ENCODE measurements at places on chromosomes 16 and 17.

- no peak for DNase-seq
Measured at GRCh38 chr16:84718-85406, 6.8 kb downstream of the MPG start.

DNA sequence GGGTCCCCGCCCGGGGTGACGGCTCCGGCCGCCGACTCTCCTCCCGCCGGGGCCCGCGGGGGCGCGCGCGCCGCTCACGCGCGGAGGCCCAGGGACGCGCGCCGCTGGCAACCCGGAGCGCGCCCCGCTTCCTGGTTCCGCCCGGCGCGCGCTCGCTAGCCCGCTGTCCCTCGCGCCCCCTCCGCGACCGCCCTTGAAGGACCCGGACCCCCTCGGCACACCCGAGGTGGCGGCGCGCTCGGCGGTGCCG lies at the start of gene STAT5B:
Gene STAT5B, minus strand, starts transcription at position 33 of the 250 bp plus-strand sequence. CDS start 44,264 bp downstream, outside the sequence.
- DNase-seq: peak; percentile 85

DNA sequence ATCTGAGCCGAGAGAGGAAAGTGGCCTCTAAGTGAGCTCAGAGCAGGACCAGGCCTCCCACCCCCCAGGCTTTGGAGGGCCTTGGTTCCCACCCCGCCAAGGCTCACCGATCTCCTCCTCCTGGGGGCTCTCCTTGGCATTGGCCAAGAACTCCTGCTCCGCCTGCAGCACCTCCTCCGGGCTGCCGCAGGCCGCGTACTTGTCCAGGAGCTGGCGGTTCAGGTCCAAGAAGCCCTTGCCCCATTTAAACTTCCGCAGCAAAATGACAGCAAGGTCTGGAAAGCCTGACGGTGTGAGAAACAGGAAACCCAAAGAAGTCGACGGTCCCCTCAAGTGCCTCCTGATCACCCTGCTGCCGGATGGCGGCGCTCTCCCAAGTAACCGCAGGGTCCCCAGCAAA lies 1.7 kb downstream of the TSR3 start:
- no peak for DNase-seq

GRCh38 chr16:29256501-29256981 lies 150.0 kb downstream of the NPIPB11 start:
- DNase-seq: peak; percentile 37

DNA sequence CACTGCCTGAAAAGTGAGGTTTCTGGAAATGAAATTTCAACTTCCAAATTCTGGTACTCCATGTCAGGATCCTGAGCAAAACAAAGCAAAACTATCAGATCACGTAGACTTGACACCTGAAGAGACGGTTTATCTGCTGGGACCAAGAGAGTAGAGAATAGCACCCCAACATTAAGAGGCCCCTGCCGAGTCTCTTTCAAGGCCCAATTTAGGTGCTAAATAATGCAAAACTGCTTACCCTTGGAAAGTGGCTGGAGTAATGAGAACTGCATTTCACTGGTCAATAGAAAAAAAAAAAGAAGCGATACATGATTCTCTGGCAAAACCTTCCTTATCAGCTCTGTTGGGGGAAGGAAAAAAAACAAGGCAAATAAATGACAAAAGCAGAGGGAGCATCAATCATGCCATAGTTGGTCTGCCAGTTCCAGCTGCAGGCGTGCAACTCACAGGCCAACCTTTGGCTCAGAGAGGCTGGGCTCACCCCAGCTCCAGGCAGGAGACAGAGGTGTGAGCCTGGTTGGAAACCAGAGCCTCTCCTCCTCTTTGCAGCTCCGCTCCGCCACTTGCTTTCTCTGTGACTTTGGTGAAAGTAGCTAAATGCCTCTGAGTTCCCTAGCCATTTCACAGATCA lies 595.2 kb downstream of the TOX3 start:
- peak; percentile 64 for DNase-seq

DNA sequence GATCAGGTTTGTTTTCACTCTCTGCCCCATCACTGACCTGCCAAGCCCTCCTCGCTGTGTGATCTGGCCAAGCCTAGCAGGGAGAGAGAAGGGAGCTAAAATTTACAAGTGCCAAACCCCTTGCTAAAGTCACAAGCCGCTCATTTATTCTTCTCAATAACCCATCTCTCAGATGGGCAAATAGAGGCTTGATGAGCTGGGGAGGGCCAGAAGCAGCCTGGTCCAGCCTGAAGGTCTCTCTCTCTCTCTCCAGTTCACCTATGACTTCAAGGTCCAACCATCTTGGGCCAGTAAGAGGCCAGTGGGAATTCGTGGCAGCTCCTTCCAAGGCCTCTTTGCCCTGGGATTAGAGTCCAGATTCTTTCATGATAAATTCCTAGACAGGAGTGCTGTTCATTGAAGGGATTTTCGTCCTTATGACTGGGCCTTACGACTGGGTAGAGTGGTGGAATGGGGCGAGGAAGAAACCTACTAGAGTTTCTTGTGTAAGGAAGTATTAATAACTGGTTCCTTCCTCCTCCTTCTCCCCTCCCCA lies 3.4 kb downstream of the CA7 start:
- no peak for DNase-seq

DNA sequence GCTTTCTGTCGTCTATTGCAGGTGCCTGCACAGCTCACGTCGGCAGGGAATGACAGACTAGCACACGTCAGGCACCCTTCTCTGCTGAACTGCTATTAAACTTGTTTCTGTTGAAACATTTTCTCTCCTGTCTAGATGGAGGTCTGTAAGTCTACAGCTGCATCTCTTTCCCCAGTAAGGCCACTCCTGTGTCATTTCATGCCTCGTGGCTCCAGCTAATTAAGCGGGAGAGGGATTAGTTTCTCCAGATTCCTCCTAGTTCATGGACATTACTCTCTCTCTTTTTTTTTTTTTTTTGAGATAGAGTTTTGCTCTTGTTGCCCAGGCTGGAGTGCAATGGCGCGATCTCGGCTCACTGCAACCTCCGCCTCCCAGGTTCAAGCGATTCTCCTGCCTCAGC lies 54.5 kb downstream of the FOXK2 start:
- DNase-seq: no peak

GRCh38 chr17:5035315-5035714 lies at the start of gene SLC52A1:
Gene SLC52A1, minus strand, starts transcription at chr17:5035426. Its CDS starts 820 bp downstream, at chr17:5034606.
- peak; percentile 64 for DNase-seq

- no peak for DNase-seq
Measured at GRCh38 chr16:3113765-3114479, 1.5 kb downstream of the ZNF205 start.

DNA sequence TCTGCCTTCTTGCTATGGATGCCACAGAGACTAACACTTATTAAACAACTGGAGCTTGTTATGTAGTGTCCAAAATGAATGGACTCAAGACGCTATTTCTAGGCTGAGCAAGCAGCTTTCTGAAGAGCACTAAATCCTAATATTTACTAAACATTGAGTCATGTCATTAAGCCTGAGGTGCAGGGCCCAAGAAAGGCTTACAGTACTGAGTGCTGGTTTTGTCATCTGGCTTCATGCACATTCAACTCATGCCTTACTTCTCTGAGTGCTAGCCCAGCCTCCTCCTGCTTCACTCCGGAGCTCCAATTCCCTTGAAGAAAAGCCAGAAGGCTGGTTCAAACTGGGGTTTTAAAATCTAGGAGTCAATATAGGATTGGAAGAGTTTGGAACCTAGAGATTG lies 363.3 kb upstream of the CDH5 start:
- DNase-seq: no peak

- peak; percentile 42 for DNase-seq
Measured at GRCh38 chr17:37067555-37068111, 118.9 kb downstream of the AATF start.

DNA sequence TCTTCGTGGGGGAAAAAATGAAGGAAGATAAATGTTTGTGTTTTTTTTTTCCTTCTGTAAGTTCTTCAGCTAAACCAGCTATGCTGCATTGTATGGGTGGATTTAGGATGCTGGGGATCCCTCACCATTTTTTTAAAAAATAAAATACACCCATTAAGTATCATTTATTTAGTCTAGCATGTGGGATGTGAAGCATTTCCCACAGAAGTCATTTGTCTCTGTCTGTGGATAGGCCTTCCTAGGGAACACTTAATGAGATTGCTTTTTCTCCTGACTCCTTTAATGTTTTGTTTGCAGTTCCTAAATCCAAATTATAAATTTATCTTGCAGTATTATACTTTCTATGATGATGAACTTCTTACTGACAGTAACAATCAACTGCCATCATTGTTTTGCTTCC lies 146.7 kb downstream of the PPM1E start:
- DNase-seq: no peak

DNA sequence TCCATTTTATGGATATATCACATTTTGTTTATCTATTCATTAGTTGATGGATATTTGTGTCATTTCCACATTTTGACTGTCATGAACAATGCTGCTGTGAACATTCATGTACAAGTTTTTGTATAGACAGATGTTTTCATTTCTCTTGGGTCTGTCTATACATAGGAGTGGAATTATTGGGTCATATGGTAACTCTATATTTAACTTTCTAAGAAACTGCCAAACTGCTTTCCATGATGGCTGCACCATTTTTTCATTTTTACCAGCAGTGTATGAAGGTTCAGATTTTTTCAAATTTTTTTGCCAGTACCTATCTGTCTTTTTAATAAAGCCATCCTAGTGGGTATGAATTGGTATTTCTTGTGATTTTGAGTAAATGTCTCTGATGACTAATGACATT lies 15.5 kb downstream of the NFAT5 start:
- DNase-seq: no peak

GRCh38 chr17:80475910-80476876 lies at the start of gene NPTX1:
Gene NPTX1, minus strand, starts transcription at chr17:80476607. Its CDS starts 161 bp downstream, at chr17:80476446.
- peak; percentile 49 for DNase-seq

- DNase-seq: no peak
Measured at GRCh38 chr16:12767897-12768296, 35.8 kb downstream of the CPPED1 start.

GRCh38 chr16:50351116-50351515 lies 17.7 kb downstream of the BRD7 start:
- no peak for DNase-seq

DNA sequence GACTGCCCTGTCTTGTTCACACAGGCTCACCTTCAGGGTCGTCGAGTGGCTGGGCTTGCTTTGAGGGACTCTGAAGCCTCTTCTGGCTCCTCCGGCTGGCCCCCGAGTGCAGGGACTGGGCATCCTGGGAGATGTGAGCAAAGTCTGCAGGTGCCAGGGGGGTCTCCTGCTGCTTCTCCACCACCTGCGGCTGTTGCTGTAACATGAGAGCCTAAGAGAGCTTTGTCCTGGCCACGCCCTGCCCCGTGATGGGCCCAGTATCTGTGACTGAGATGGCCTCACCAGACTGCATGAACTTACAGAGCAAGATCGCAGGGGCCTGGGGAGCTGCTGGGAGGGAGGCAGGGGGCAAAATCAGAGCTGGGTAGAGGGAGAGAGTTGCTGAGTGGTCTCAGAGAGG lies 12.5 kb downstream of the ERN2 start:
- peak; percentile 74 for DNase-seq

DNA sequence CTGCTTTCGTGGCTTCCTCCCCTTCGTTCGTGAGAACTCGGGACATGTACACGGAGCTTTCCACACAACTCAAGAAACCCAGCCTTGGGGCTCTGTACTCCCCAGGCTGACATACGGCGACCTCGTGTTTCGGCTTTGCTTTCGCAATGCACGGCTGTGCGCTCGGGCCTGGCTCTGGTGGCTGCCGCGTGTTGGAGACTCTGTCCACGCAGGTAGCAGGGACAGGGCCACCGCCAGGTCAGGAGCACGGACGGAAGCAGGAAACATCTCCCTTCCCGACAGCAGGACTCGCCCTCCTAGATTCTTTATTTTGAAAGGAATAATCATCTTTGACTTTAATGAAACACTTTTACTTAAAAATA lies 17.3 kb downstream of the UTS2R start:
- DNase-seq: no peak

GRCh38 chr17:67509390-67510287 lies 132.6 kb downstream of the PITPNC1 start:
- DNase-seq: no peak

DNA sequence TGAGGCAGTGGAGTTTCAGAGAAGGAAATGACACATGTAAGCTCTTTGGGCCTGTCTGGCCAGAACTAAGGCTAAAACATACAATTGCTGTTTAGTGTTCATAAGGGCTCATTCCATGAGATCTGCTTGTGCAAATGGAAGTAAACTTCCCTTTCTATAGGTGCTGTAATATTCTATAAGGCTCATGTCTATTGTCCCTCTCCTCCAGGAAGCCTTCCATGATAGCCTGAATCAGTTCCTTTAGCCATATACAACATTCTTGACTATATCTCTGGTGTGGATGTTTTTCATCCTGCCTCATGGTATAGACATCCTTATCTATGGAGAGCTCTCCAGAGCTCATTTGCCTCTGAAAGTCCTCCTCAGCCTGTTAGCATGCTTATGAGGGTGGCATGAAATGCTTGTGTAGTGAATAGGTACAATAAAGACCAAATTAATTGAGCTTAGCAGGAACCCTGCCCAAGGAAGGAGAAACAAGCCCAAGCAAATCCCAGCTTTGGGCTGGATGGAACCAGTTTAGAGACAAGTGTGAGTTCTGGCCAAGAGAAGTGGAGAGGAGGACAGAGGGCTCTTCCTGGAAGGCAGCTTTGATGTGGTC lies 1.6 kb upstream of the ETV4 start:
- DNase-seq: no peak

DNA sequence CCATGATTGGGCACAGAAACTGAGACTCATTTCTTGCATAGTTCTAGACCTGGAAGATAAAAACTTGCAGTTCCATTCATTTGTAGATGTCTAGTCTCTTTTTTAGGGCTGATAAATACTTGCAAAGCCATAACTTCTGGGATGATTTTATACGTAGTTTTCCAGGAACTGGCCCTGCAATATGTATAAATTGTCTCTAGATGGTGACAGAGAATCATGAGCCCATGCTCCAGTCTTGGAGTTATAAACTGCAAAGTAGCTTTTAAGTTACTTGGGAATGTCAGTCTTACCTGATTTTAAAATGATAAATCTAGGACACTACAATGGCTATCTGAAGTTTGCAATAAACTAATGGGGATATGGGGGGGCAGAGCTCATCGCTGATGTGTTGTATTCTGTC lies 3.0 kb upstream of the ADAMTS18 start:
- DNase-seq: peak; percentile 57

DNA sequence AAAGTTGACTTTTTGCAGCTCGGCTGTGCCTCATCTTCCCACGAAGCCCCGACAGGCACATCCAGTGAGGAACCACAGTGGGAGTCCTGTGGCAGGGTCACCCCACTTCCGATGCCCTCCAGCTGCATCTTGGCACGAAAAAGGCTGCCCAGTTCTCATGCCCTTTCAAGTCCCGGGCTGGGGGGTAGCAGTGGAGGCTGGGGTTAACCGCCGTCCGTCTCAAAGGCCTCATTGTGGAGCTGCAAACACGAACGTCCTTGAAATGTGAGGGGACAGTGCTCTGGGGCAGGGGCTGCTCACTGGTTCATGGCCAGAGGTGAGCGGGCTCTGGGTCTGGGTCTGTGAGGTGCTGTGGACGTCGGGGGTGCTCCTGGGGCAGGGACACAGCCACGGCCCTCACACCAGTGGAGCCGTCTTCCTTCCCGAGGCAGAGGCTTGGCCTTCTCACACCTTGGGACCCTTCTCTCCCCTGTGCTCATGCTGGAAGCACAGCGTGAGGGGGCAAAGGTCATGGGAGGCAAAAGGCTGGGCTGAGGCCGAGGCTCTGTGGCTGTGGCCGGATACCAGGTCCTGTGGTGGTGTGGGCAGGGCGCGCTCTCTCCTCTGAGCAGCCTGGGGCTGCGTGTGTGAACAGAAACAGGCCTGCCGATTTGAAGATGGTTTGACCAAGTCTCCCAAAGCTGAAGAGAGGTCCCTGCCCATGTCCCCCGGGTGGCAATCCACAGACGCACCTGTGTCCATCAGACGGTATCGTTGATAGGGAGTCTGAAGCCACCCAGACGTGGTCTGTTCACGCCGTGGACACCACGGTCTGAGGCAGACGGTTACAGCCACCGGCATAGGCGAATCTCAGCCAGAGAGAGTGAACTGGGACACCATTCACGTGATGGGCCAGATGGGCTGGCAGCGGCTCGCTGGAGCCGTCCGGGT lies 3.1 kb upstream of the MC1R start:
- DNase-seq: no peak

GRCh38 chr16:25148568-25149215 lies 37.1 kb downstream of the LCMT1 start:
- DNase-seq: peak; percentile 27
